CD4-positive, alpha-beta T cell treated with Interleukin-15 for 4 hours (primary cell): ENCODE measurements at places on chromosomes 7 and 10.

DNA sequence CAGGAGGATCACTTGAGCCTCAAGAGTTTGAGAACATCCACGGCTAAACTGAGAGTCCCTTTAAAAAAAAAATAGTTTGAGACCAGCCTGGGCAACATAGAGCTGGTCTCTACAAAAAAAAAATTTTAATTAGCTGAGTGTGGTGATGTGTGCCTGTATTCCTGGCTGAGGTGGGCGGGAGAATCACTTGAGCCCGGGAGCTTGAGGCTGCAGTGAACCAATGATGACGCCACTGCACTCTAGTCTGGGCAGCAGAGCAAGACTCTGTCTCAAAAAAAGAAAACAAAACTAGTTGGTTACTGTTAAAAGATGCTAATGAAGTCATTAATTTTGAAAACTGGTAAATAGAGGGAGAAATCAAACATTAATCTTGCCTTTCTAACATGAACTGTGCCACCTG, 76.4 kb downstream of the MMRN2 start:
- DNase-seq: no peak

GRCh38 chr7:13115157-13115772, 427.8 kb downstream of the ARL4A start:
- no peak for DNase-seq

GRCh38 chr10:48685731-48686130, 1.1 kb downstream of the WDFY4 start:
- DNase-seq: no peak

GRCh38 chr10:21529032-21529910, 3.8 kb upstream of the SKIDA1 start:
- no peak for DNase-seq

DNA sequence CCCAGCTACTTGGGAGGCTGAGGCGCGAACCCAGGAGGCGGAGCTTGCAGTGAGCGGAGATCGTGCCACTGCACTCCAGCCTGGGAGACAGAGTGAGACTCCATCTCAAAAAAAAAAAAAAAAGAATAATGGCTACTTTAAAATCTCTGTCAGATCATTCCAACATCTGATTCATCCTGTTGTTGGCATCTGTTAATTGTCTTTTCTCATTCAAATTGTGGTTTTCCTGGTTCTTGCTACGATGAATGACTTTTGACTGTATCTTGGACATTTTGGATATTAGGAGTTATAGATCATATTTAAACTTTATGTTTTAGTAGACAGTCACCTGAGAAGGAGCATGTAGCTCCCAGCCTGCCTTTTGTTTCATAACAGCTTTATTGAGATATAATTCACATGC, 8.5 kb downstream of the TPST1 start:
- no peak for DNase-seq

DNA sequence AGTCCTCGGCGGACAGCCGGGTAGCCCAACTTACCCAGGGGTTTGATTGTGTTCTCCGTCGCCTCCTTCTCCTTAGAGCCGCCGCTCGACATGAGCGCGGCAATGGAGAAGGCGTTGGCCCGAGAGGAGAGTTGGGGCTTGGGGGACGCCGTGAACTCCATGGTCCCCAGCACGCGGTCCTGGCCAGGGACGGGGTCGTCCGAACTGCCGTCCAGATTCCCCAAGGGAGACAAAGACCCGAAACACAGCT, 515 bp downstream of the TBX20 start:
- no peak for DNase-seq

GRCh38 chr7:73312831-73313520, 4.3 kb upstream of the NSUN5 start:
- no peak for DNase-seq

GRCh38 chr10:60604342-60604741, 173.9 kb upstream of the CDK1 start:
- DNase-seq: no peak

- DNase-seq: no peak
Observed at GRCh38 chr10:14625192-14625631, 149.5 kb downstream of the FAM107B start.
